ENCODE measurements at places on chromosomes 2 and 18. TPM values are rescaled to one million over a fixed set of nuclear protein-coding genes. Genes with fewer than 3 reads are reported as not detected.

- no peak for DNase-seq
Measured at GRCh38 chr2:75007819-75008218, 49.4 kb downstream of the POLE4 start.

DNA sequence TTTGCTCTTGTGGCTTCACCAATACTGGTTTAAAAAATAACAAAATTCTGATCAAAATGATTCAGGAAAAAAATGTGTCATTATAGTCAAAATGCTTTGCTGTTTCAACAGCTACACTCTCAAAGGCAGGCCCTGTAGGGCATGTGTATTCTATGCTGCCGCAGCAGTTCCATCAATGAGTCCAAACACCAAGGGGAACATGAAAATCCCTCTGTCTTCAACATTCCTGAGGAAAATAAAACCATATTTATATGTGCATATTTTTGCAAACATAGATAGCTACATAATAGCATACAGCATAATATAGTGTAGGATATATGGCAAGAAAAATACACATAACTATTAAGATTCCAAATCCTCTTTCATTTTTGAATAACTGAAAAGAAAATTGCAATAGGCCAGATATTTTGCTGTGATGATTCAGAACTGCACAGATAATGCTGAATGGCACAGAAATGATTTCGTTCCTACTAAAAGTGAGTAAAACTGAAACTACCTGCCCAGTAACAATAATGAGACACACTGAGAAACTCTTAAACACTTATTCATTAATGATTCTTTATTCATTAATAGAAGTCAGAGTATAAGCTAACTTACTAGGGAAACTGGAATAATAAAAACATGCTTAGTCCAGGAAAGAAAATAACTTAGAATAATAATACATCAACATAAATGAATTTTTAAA is 343.8 kb downstream of the SUCLG1 start:
- DNase-seq: no peak

- no peak for DNase-seq
Measured at GRCh38 chr18:30971338-30971956, 71.1 kb downstream of the DSC3 start.

DNA sequence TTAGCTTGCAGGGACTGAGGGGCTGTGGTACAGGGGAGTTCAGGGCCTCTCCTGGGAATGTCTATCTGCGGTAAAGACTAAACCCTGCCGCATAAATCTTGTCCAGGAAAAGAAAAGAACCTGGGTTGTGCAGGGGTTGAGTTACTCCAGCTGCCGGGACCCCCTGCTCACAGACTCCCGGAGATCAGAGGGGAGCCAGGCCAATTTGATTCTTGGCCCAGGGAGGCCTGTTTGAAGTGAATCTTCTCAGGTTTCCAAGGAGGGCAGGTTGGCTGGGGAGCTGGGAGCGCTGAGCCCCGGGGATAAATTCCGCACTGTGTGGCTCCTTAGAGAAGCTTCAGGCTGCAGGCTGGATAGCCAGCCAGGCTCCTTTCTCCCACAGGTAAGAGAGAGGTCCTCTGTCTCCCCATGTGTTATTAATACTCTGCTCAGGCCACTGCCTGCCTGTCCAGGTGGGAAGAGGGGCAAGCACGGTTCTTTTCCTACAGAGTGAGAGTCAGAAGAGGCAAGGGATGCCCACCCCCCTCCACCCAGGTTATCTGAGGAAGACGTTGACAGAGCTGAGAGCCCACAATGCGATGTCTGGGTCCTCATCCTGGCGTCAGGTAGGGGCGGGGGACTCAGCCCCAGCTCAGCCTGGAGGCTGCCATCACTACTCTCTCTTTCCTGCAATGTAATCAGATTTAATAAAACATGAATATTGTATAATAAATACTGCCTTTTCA is 82.7 kb downstream of the LONRF2 start:
- DNase-seq: no peak

DNA sequence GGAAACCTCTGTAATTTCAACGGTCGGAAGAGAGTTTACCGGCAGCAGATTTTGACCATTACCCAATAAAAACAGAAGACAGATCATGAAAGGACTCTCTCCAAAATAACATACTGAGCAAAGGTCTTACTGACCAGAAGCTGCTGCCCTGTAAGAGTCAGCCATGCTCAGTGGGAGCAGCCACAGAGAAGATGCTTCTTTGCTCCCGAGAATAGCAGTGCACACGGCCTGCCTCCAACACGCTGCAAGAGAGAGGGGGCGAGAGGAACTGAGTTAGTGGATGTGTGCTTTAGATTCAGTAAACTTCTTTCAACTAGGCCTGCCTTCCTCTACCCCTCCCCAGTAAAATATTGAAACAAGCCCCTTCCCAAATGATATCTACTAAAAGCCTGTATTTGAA is 103.7 kb downstream of the NCK2 start:
- DNase-seq: no peak

GRCh38 chr2:218508299-218508698 is 59.9 kb downstream of the USP37 start:
- DNase-seq: no peak

GRCh38 chr2:198337368-198337767 is 533.0 kb downstream of the PLCL1 start:
- no peak for DNase-seq

DNA sequence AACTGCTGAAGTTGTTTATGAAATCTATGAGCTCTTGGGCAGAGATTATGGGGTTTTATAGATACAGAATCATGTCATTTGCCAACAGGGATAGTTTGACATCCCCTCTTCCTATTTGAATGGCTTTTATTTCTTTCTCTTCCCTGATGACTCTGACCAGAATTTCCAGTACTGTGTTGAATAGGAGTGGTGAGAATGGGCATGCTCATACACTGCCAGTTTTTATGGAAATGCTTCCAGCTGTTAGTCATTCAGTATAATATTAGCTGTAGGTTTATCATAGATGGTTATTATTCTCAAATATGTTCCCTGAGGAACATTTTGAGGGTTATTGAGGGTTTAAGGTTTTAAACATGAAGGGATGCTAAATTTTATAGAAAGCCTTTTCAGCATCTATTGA is 121.2 kb downstream of the NR4A2 start:
- DNase-seq: no peak

- DNase-seq: no peak
Measured at GRCh38 chr2:239959059-239959971, 65.8 kb downstream of the NDUFA10 start.

GRCh38 chr2:15112216-15112615 is 448.9 kb downstream of the NBAS start:
- DNase-seq: no peak

GRCh38 chr2:10016001-10016801 is 27.1 kb upstream of the KLF11 start:
- DNase-seq: no peak

DNA sequence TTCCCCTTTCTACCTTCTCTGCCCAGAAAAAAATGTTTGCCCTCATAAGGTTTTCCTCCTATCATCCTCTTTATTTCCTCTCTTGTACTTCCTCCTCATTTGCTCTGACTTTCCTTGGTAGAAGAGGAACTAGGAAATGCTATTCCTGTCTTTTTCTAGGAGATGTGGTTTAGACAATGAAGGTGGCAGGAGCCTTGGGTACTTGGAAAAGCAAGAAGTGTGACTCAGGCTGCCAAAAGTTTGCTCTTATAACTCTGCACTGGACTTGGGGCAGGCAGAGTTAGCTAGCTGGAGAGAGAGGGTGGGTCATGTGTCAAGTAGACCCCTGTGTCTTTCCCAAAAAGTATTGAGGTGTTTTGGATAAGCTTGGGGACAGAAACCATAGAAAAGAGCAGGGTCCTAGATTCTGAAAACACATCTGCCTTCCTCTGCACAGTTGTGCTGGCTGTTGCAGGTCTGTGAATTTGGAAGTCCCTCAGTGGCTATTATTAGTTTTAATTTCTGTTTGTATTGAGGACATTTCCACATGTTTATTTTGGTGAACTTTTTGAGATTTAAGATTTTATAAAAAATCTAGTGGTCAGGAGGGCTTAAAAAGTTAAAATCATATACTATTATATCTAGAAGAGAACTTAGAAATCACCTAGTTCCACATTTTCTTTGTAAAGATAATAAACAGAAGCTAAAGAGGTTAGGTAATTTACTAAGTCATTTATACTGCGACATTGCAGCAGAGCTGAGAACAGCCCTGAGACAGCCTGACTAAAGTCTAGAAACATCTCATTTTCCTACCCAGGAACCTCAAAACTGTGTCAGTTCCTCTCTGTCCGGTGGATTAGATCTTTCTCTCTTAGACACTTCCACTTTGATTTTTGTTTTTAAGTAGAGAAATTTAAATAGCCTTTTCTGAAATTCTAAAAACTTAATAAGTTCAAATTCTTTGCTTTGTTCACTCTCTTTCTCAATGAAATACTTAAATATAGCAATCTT is 16.0 kb downstream of the INSIG2 start:
- DNase-seq: no peak

DNA sequence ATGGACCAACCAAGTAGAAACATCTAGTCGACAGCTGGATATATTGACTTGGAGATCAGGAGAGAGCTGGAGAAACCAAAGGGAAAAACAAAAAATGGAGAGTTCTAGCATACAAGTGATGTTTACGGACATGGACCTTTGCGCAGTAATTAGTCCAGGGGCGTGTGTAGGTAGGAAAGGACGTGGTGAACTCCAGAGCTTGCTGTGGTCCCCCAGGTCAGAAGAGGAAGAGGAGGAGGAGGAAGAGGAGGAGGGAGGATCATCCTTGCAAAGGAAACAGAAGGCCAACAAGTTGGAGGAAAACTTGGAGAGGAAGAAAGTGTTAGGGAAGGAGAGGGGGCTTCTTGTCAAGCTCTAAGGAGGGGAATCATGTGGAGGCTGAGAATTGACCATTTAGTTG is 17.5 kb downstream of the TRAF3IP1 start:
- DNase-seq: no peak

GRCh38 chr2:109611467-109612095 is 2.2 kb downstream of the SEPTIN10 start:
- no peak for DNase-seq

DNA sequence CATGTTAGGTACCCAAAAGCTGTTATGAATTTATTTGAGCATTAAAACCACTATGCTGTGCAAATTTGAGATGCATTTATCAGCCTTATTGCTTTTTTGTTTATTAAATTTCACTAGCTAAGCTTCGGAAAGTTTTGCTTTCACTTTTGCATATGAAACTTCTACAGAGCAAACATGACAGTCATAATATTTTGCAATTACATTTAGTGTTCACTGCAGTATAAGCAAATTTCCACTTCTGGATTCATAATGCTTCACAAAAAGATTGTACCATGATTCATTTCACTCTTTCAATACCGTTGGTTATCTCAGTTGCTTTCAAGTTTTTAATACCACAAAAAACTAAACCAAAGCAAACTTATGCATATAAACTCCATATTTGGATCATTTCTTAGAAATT is 228.7 kb upstream of the SLC8A1 start:
- no peak for DNase-seq

DNA sequence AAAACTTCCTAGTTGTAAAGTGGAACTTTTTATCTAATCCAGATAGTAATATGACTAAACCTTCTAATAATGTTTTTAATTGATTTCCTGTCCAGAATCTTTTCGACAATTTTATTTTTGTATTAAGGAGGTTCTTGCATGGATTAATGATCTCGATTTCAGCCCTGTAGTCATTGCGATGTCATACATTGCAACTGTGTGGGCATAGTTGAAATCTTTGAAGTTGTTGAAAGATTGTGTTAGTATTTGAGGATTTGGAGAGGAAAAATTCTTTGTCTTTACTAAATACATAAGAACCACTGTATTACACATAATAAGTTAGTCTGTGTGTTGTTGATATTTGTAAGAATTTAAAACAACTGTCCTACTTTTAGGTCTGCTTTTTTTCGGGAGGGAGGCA is 31.1 kb downstream of the ACSL3 start:
- no peak for DNase-seq

DNA sequence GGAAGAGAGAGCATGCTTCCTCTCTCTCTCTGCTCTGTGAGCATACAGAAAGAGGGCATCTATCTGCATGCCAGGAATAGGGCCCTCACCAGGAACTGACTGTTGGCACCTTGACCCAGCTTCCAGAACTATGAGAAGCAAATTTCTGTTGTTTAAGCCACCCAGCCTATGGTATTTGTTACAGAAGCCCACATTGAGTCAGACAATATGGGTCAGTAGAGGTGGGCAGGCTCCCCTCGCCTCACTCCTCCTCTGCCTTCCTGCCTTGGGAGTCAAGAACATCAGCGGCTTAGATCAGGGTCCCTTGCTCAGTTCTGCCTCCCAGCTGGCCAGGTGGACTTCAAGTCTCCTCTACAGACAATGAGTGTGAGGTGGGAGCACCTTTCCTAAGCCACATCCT is 92.3 kb downstream of the COPS8 start:
- no peak for DNase-seq

DNA sequence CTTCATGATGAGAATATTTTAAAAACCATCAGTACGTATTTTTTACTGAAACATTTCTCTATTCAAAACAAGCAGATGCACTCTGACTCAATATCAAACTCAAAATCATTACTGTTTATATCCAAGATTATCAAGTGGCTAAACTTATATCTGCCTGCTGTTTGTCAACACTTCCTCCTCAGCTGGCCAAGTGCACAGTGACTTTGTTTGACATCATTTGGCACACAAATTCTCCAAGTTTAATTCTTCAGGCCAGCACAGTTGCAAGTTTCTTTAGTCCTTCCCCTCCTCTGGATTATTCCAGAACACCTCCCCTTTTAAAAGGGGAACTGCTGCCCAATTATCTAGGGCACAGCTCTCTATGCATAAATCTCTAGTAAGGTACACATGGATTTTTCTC is 346.6 kb downstream of the FSIP2 start:
- no peak for DNase-seq

DNA sequence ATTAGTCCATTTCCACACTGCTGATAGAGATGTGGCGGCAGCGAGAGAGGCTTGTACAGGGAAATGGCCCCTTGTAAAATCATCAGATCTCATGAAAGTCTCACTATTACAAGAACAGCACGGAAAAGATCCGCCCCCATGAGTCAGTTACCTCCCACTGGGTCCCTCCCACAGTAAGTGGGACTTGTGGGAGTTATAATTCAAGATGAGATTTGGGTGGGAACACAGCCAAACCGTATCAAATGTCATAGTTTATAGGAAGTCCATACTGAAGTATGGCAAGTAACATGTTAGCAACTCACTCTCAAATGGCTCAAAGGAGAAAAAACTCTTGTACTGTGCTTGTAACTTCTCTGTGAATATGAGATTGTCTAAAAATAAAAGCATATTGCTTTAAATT is 56.1 kb downstream of the FARP2 start:
- no peak for DNase-seq

GRCh38 chr2:3023531-3023930 is 354.1 kb downstream of the EIPR1 start:
- no peak for DNase-seq

- no peak for DNase-seq
Measured at GRCh38 chr2:26989156-26989555, 18.7 kb downstream of the MAPRE3 start.

GRCh38 chr2:3513026-3513810 is 6.1 kb downstream of the ADI1 start:
- no peak for DNase-seq

GRCh38 chr2:10513201-10513600 is 65.1 kb upstream of the ODC1 start:
- no peak for DNase-seq

Gene TEX44
- total RNA-seq: not detected

Gene DQX1
- 0.39 TPM for total RNA-seq

Gene ACMSD
- not detected for total RNA-seq

Gene FAM124B
- total RNA-seq: 2.0 TPM

Gene FOXI3
- not detected for total RNA-seq

Data from activated T-helper 2 cell treated with anti-CD3 and anti-CD28 coated beads, Interferon-gamma antibody, Interleukin-2, Interleukin-4, amounts not matched to agents 10 μg/mL and 5 μg/mL and 100 μg/mL, durations not matched to agents 14 hours and 24 hours and 36 hours (primary cell).